Fibroblast of lung (primary cell): ENCODE measurements at places on chromosomes 6 and 20. TPM values are rescaled to one million over a fixed set of nuclear protein-coding genes. Genes with fewer than 3 reads are reported as not detected.

GRCh38 chr6:2852921-2853322, 11.3 kb upstream of the SERPINB1 start:
- DNase-seq = no peak

GRCh38 chr6:21870076-21870730, 276.7 kb downstream of the SOX4 start:
- no peak for DNase-seq

DNA sequence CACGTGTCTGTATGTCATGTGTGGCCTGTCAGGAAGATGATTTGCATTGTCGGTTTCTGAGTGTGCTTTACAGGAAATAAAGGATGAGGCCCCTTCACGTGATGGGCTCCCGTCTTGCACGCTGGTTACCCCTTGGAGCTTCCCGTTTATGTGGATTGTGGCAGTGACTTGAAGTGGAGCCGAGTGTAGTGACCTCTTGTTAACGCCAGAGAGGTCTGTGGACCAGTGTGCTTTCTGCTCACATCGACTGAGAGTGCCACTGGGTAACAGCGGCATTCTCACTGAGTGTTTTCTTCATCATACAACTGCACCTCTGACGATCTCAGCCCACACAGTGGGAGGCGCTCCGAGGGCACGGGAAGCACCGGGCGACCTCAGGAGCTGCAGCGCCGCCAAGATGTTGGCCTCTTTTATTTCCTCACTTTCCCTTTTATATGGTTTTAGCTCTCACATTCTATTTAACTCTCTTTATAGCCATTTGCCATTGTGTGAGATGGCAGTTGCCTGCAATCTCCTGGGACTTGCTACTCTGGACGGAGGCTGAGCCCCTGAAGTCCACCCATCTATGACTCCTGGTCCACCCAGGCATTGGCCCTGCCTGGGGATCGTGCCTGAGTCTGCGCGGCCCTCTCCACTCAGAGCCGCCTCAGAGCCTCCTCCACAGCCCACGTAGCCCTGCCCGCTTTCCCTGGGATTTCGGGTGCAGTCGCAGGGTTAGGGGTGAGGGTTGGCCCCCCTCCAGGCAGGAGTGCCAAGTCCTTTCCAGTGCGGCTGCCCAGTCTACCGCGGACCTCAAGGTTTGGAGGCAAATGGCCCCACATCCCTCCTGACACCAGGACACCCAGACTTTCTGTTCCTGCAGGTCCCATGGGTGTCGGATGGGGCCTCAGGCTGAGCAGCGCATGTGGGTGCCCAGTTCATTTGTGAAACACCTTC, 238.9 kb downstream of the ERMARD start:
- no peak for DNase-seq

DNA sequence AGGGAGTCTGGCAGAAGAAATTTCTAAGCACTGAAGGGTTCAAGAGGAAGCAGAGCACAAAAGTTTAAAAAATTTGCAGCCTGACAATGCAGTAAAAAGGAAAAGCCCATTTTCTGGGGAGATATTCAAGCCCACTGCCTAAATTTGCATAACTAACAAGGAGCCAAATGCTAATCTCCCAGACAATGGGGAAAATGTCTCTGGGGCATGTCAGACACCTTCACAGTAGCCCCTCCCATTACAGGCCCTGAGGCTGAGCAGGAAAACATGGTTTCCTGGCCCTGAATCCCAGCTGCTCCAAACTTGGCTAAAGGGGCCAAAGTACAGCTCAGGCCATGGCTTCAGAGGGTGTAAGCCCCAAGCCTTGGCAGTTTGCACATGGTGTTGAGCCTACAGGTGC, 908.5 kb upstream of the MANEA start:
- DNase-seq = no peak

C4B gene
- total RNA-seq = 19.0 and 43.9 TPM in 2 replicates

DNA sequence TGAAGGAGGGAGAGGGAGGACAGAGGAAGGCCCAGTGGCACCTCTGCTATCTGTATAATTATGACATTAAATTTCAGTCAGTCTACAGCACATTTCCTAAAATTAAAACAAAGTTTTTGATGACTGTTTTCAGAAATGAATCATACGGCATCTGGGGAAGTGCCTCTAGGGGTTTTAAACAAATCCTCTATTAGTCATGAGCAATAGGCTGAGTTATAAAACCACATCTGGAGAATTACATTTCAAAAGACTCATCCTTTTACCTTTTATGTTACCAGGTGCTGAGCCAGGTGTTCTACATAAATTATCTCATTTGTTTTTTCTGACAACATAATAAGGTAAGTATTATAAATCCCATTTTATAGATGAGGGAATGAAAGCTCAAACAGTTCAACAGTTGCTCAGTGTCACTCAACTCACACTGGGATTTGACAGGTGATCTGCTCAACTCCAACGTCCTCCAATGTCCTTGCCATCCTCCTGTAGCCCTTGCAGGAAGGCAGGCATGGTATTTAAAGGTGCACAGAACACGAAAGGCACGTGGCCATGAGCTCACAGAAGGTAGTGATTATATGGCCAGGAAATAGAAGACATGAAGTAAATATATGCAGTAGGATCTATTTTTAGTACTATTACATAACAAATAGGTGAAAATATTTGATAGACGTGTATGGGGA, 184.2 kb upstream of the MAN1A1 start:
- peak; percentile 60 for DNase-seq

- no peak for DNase-seq
Observed at GRCh38 chr6:135021310-135022049, 33.1 kb downstream of the HBS1L start.

DNA sequence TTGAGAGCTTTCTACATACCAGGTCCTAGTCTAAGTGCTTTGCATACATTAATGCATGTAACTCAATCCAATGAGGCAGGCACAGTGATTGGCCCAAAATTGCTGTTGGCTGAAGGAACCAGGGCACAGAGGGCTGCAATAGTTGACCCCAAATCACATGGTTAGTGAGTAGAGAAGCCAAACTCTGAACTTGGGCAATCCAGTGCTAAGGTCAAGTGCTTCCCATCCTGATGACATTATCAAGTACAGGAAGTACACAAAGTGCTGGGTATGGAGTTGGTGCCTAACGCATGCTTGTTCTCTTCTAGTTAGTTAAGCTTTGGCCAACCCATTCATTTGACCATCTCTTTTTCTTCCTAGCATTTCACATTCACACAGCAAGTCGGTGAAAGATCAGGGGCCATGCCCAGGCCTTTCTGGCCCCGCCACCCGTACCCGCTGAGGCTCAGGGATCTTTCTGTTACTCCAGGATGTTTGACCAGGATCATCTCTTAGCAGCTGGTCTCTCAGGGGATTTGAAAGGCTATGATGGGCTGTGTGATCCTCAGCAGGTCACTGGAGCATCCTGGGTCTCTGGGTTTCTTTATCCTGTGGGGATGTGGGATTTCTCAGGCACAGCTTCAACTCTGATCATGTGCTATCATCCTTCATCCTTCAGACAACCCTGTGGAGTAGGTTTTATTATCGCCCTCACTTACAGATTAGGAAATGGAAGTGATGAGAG, 7.0 kb downstream of the KCNB1 start:
- DNase-seq = no peak

GRCh38 chr6:6741264-6741663, 152.7 kb downstream of the LY86 start:
- no peak for DNase-seq

DNA sequence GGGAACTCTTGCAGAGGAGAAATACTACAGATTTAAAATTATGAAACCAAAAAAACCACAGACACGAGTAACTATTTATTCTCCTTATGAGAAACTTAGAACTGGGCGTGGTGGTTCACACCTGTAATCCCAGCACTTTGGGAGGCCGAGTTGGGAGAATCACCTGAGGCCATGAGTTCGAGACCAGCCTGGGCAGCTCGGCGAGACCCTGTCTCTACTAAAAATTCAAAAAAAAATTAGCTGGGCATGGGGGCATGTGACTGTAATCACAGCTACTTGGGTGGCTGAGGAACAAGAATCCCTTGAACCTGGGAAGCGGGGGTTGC, 36.8 kb downstream of the SSR1 start:
- DNase-seq = no peak

- DNase-seq = no peak
Observed at GRCh38 chr20:48260129-48260756, 475.0 kb upstream of the SULF2 start.

RNF144B gene
- total RNA-seq = 0.26 and 0.83 TPM in 2 replicates

GRCh38 chr6:1781152-1781816, 171.6 kb downstream of the FOXC1 start:
- DNase-seq = peak; percentile 23

DNA sequence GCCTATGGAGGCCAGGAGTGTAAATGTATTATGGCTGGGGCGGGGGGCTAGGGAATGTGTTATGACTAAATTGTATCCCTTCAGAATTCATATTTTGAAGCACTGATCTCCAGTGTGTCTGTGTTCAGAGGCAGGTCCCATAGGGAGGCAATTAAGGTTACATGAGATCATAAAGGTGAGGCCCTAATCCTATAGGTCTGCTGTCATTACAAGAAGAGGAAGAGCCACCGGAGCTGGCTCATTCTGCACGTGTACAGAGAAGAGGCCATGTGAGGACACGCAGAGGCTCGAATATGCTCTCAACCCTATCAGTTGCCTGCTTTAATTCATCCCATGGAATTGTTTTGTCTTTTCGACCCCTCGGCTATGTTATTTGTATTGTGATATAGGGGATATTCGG, 76.9 kb downstream of the VTA1 start:
- no peak for DNase-seq

LYRM4 gene
- 14.5 and 18.0 TPM in 2 replicates for total RNA-seq
